ENCODE measurements at places on chromosomes 2 and 18.
A peak's percentile ranks its signal among the peaks of the same experiment; 100 is the strongest.

DNA sequence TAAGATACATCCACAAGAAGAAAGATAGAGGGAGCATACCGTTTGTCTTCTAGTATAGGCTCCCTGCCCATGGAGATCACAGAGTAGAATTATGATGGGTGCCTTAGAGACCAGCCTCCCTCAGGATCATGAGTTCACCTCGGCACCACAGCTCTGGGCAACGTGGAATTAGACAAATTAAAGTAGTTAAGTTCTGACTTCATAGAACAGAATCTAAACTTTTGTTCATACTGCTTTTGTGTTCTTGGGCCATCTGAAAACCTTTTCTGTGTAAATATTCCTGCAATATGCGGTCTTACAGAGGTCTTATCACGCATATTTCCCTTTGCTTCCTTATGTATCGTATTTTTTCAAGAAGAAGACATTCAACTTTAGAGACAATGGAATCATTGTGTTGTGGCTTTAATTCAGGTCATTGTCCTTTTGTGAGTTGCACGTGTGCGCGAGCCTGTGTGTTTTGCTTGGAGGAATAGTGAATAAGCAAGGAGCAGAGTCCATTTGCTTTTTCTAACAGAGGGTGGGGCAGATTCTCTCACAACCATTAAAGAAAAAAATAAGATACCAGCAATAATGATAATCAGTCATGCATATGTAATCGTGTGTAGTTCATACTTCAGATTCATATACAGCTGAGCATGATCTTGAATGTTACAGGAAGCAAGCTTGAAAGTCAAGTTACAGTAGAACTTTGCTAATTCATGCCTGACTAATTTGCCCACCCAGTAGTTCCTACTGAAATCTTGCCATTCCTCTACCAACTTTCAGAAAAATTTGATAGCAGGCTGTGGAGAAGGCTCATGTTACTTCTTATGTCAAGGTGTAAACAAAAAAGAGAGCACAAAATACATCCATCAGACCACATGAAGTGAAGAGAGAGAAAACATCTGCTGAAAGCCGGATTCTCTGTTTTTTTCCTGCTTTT is 243.6 kb downstream of the NEDD4L start:
- DNase-seq, result no peak

DNA sequence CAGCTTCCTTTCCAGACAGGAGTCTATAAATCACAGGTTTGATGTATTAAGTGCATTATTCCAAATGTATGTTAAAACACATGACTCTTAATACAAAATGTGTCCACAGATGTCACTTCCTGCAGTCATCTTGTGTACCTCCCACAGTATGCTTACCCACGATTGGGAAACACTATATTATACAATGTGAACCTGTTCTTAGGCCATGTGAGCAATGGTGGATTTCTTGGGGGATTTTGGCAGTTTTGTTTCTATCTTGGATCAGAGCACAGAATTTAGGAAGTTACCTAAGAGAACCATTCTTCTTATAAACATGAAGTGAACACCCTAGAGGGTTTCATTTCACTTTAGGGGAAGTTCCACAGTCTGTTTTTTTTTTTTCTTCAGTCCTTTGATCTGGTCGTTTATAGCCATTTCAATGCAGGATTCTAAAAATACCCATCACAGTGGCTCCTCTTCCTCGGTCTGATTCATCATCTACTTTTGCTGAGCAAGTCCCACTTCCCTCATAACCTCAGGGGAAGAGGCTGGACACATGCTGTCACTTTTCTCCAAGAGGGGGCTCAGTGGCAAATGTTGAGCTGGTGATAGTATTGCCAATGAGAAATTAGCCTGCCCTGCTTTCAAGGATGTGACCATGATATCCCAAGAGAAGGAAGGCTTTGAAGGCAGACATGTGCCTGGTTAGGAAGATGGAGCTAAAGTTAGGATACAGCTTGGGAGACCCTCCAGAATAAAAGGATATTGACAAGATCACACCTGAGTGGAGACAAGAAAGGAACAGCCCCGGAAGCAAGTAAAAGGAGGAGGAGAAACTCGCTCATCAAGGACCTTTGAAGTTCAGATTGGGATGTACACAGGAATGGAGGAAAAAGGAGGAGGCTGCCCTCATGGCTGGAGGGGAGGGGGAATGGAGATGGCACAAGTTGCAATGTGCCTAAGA is 22.6 kb downstream of the PLEK start:
- no peak for DNase-seq

DNA sequence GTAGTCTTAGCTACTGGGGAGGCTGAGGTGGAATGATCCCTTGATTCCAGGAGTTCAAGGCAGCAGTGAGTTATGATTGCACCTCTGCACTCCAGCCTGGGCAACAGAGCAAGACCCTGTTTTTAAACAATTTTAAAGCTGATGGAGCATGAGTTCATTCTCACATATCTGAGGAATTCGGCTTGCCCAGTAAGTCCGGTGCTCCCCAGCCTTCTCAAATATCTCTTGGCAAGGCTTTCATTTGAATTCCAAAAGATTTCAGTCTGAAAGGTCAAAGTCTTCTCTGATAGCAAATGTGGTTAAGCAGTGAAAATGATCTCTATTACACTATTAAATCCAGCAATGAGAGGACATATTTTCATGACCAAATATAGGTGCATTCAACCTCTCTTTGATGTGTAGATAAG is 27.9 kb downstream of the PIEZO2 start:
- DNase-seq, result no peak

DNA sequence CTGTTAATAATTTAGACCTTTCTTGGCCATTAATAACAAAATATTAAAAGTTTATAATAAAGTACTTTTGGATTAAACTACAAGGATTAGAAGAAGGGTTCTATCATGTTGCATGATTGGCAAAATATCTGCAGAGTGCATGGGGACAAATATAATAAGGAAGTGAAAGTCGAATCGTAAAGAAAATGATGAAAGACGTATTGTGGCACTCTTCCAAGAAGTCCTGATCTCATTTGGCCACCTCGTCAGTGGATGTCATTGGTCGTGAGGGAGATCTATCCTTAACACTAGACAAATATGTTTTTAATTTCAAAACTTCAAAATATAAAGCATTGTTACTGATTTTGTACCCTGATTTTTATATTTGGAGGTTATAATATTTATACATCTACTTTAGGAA is 197.7 kb upstream of the STON1 start:
- DNase-seq, result no peak

GRCh38 chr2:44244135-44244871 is 31.0 kb upstream of the SLC3A1 start:
- peak; percentile 42 for DNase-seq

DNA sequence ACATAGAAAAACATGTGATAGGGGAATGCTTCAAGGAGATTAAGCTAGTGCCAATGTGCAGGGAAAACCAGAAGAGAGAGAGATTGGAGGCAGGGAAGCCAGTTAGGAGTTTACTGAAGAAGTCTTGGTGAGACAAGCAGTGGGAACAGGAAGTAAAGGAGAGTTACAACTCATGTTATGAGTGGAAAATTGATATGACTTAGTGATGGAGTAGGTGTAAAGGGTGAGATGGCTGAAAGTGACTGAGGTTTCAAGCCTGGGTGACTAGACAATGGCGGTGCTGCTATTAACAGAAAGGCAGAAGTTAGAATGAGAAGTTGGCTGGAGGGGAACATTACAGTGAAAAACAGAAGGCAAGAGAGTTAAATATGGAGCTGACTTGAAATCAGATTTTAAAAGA is 16.5 kb downstream of the DOK1 start:
- no peak for DNase-seq

DNA sequence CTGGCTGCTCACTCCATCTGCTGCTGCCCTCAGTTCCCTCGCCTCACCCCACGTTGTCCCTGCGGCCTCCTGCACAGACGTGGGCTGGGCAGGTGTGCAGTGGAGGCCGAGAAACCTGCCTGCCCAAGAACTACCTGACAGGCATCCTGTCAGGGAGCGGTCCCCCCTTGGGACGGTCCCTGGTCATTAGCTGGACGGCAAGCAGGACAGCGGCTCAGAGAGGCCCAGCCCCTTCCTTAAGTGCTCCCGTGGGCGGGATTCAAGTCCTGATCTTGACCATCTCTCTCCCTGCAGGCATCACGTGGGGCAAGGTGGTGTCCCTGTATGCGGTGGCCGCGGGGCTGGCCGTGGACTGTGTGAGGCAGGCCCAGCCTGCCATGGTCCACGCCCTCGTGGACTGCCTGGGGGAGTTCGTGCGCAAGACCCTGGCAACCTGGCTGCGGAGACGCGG is 11.3 kb downstream of the BOK start:
- no peak for DNase-seq

DNA sequence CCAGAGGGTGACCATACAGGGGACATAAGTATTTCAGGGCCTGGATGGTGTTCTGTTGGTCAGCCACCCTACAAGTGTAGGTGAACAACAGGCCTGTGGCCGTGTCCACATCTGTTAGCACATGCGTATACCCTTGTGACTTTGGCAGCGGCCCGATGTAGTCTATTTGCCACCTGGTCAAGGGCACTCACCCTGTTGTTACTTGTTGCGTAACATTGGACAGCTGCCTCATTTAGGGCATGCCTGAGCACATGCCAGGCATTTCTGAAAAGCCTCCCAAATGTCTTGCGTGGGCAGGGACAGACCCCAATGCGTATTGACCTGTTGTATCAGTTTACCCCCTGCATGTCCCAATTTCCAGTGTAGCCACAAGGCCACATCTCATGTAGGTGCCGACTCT is 235.0 kb downstream of the MBD5 start:
- no peak for DNase-seq

GRCh38 chr18:58292638-58293037 is 248.6 kb downstream of the NEDD4L start:
- no peak for DNase-seq

DNA sequence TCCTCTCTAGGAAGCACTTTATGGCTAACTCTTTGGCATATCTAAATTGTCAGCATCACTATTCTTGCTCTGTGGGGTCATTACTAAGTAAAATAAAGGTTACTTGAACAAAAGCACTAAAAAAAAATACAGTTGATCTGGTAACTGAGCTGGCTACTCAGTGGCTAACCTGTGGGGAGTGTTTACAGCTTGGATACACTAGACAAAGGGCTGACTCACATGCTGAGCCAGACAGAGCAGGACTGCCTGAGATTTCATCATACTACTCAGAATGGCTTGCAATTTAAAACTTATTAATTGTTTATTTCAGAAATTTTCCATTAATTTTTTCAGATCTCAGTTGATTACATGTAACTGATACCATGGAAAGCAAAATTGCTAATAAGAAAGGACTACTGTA is 1690.4 kb upstream of the SLC39A10 start:
- DNase-seq, result no peak

Data from activated CD8-positive, alpha-beta memory T cell treated with anti-CD3 and anti-CD28 coated beads, Interleukin-2, amount 50 U/mL, for 4 hours (primary cell).